ENCODE measurements at places on chromosomes 16 and 17.
A peak's percentile ranks its signal among the peaks of the same experiment; 100 is the strongest.

DNA sequence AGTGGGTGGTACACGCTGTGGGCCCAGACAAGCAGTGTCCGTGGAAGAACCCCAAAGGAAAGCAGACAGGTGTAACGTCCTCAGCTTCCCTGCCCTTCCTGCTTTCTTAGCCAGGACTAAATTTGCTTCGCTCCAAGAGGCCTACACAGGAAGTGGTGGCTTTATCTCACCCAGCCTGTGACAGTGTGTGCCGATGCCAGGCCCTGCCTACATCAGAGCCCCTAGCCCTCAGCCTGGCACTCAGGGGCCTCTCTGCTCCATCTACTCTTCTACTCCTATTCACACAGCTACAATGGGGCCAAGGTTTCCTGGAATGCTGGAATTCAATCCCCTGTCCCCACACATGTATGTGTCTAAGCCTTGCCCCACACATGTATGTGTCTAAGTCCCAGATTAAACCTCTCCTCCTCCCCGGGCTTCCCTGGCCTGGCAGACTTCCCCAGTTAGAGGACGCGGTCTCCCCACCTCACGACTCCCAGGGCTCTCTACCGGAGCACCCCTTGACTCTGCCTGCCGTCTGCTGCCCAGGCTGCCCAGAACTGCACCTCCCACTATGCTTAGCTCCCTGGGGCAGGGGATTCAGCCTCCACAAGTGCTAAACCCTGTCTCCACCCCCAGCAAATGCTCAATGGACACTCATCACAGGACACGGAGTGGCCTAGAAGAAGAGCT, 8.2 kb downstream of the PGAP3 start:
- DNase-seq: peak; percentile 76

GRCh38 chr17:44217738-44218343, 1.6 kb downstream of the UBTF start:
- no peak for DNase-seq

- DNase-seq: no peak
Measured at GRCh38 chr16:8622315-8622656, 788 bp downstream of the METTL22 start.

- no peak for DNase-seq
Measured at GRCh38 chr16:64615630-64616280, 506.1 kb downstream of the CDH11 start.

DNA sequence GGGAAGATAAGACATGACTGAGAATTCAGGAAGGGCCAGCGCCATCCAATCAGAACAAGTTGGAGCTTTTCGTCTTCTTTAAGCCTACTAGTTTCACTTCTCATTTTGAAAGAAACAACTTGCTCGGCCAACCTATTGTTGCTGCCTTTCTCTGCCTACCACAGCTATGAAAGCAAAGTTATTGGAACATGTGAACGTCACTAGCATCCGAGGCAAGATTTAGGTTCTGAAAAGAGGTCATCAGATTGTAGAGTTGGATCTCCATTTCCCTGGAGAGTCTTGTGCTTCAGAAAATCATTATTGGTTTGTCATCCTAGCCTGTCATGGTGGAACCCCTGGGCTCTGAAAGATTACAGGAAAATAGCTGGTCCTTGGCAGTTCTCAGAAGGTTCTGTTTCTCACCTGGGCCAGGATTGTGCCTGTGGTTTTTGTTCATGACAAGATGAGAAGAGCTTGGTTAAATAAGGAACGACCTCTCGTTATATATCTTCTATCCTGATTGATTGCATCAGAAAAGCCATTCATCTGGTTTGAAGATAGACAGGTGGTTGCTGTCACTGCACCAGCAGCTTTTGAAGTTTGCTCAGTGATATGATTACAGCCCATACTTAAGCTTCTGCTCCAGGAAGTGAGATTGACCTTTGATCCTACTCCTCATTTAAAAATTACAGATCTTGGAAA, 25.3 kb downstream of the CDH13 start:
- DNase-seq: peak; percentile 75

DNA sequence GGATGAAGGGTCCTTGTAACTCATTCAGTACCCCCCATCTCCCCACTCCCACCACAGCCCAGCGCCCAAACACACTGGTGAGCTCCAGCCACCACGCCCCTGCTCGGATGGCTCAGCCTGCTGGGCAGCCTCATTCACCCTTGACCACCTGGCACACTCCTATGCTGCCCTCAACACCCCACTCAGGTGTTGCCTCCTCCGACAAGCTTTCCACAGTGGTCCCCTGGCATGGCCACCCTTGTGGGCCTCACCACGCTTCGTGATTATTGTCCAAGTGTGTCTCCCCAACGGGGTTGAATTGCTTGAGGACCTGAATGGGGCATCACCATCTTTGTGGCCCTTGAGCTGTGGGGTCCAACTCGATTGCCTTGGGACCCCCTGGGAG, 12.0 kb upstream of the DOC2B start:
- DNase-seq: no peak

DNA sequence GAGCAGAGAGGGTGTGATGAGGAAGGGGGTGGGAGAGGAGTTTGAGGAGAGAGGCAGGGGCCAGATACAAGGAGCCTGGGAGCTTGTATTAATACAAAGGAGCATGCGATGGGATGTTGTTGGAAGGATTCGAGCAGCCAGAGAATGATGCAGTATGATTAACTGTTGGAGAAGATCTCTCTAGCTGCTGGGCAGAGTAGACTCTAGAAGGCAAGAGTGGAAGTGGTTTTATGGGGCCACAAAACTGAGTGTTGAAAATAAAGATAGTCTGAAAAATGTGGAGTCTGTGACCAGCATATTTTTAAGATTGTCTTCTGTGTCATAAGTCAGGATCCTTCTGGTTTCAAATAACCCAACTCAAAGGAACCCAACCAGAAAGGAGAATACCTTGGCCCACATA, 98.3 kb downstream of the MSI2 start:
- peak; percentile 61 for DNase-seq

DNA sequence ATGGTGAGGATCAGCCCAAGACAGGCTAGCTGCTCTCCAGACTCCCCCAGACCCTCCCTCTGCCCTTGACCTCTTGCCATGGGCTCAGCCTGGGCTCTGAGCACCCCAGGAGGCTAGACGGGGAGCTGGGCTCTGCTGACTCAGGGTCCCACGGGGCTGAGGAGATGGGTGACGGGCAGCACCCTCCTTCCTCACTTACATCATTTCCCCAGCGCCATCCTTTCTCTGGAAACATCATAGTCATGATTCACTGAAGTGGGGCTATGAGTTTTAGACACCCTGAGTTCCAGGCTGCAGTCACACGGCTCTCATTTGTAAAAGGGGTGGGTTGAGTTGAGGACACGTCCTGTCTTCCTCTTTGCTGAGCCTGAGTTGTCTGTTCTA, 3.0 kb upstream of the ITGAX start:
- peak; percentile 71 for DNase-seq

GRCh38 chr16:80993834-80994233, 12.9 kb downstream of the CMC2 start:
- DNase-seq: no peak

GRCh38 chr16:78502812-78503350, 403.4 kb downstream of the WWOX start:
- DNase-seq: no peak

DNA sequence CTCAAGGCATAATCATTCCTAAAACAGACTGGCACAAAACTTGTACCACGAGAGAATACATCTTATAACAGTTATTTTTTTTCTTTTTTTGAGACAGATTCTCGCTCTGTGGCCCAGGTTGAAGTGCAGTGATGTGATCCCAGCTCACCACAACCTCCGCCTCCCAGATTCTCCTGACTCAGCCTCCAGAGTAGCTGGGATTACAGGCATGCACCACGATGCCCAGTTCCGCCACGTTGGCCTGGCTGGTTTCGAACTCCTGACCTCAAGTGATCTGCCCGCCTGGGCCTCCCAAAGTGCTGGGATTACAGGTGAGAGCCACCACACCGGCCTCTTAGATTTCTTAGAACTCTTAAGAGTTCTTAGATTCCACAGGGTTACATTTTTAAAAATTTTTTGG, 4.1 kb downstream of the NUFIP2 start:
- peak; percentile 52 for DNase-seq

GRCh38 chr16:30829130-30830071, 42.4 kb upstream of the ZNF629 start:
- DNase-seq: no peak

- peak; percentile 88 for DNase-seq
Measured at GRCh38 chr17:4304417-4305027, 40.7 kb upstream of the ANKFY1 start.

DNA sequence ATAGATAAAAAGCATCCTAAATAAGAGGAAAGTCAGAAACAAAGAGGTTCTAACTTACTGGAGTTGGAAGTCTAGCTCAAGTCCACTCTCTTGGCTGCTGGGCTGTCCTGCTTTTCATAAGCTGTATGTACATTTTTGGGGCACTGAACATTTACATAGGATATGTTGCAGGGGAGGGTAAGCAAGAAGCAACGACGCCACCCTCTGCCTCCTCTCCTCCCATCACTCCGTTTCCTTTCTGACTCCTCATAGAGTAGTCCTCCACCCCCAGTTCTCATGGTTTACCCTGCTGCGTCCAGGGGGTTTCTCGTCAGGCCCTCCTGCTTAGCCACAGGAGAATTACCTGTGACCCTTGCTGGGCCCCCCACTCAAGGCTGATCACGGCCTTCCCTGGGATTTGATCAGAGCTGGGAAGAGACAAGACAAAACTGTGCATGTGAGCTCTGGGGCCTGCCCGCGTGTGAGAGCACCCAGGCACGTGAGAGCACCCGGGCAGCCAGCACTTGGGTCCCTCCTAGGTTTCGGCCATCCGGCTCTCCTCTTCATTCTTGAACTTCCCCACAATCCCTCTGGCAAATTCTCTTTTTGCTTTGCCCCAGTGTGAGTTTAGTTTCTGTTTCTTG, 37.1 kb downstream of the TMEM11 start:
- DNase-seq: no peak

- DNase-seq: no peak
Measured at GRCh38 chr16:87620201-87620495, 17.8 kb downstream of the JPH3 start.

DNA sequence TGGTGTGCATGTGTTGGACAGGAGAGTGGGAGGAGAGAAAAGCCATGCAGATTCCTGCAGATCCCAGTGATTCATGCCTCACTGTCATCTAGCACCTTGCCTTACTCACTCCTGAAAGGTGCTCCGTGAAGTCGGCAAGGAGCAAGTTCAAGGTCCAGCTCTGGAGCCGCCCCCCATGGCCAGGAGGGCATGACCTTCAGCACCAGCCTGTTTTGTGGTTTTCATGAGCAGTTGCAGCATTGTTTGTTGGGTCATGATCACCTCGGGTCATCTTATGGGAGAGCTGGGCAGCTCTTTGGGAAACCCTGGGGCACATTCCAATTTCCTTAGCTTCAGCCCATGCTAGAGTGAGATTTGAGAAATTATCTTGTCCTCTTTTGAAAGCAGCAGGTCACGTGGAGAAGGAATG, 137.5 kb upstream of the IRX3 start:
- DNase-seq: no peak

GRCh38 chr16:56282451-56282850, 91.2 kb downstream of the GNAO1 start:
- DNase-seq: no peak

DNA sequence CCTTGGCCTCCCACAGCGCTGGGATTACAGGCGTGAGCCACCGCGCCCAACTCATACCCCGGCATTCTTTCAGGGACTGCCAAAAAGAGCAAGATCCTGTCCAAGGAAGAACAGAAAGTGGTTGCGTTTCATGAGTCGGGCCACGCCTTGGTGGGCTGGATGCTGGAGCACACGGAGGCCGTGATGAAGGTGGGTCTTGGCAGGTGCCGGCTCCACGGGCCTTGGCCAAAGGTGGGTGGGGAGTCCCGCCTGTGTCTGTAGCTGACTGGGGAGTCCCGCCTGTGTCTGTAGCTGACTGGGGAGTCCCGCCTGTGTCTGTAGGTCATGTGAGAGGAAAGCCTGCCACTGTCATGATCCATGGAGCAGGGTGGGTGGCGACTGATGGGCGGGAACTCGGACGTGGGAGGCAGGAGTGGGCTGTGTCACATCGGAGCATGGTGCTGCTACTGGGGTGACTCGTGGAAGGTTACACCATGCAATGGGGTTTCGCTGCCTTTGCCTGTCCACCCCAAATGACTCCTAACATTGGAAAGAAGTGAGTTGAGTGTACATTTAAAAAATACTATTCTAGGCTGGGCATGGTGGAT, 10.0 kb upstream of the RPL13 start:
- DNase-seq: no peak

DNA sequence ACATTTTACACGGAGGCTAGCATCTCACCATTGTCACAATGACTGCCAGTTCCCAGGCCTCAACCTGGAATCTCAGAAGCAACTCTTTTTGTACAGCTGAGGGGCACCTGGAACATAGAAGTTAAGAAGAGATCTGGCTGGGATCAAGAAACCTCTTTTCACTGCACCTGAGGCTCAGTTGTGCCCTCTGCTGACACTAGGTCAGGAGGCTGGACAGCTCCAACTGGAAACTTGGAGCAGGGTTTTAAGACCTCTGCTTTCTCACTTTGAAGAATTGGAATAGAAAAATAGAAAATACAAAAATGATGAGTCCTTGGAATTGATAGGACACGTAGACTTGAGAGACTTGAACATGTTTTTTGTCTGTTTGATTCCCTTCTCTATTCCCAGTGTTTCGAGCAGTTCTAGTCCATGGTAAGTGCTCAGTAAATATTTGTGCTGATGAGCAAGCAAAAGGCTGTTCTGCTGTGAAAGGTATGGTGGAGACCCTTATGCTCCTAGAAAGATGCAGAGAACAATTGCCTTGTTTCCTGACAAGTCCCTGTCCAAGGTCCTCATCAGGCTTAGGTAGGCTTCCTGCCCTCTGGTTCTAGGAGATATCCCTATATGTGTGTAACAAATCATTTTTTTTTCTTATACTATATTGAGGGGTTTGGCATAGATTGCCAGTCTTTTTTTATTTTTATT, 13.6 kb upstream of the PPM1D start:
- DNase-seq: no peak

- DNase-seq: no peak
Measured at GRCh38 chr16:81810894-81811538, 31.9 kb downstream of the PLCG2 start.

DNA sequence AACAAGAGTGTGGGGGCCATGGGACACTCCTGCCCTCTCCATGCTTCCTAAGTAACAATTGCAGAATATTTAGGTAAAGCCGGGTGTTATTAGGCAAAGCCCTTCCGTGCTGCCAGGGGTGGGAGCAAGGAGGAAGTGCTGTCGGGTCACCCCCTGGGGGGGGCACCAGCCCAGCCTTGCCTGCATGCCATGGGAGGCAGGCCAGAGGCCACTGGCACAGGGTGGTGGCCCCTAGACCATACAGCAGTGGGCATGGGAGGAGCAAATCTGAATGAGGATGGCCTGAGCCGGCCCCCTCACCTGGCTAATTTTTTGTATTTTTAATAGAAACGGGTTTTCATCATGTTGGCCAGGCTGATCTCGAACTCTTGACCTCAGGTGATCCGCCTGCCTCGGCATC, 355.7 kb upstream of the CDH8 start:
- no peak for DNase-seq

- DNase-seq: peak; percentile 95
Measured at GRCh38 chr16:67542464-67542863, 13.8 kb downstream of the RIPOR1 start.

Measured in activated CD4-positive, alpha-beta T cell treated with anti-CD3 and anti-CD28 coated beads, Interleukin-2, amount 10 ng/mL, durations not matched to agents 24 days and 14 days (primary cell).